ENCODE measurements at places on chromosomes 11 and 22.

GRCh38 chr22:49734882-49735281 is 92.8 kb downstream of the BRD1 start:
- no peak for DNase-seq

DNA sequence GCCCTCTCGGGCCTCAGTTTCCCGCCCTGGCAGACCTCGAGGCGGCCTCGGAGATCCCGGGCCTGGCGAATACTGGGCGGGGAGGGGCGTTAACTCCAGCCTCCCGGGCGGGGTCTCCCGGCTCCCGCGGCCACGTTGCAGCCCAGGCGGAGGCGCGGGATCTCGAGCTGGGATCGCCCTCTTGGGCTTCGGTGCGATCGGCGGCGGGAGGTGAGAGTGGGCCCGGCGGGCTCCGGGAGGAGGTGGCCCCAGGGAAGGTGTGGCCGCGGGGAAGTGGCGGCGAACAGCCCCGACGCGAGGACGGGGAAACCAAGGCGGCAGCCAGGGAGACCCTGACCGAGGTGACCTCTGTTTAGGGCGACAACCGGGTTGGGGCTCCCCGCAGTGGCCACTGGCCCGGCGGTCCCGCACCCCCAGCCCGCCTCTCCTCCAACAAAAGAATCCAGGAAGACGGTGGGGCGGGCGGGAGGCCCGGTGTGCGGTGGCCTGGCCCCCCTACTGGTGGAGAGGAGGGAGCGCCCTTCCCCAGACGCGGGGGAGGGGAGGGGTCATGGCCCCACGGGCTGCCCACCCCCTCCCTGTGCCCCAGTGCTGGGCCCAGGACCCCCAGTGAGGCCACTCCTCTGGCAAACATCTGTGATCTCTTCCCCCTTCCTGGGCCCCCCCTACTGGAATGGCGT is at the start of gene PHETA2:
TSS of gene PHETA2 (plus strand) at position 117 of the 680 bp plus-strand sequence. CDS start 3,046 bp downstream, outside the sequence.
- DNase-seq = peak; percentile 16

DNA sequence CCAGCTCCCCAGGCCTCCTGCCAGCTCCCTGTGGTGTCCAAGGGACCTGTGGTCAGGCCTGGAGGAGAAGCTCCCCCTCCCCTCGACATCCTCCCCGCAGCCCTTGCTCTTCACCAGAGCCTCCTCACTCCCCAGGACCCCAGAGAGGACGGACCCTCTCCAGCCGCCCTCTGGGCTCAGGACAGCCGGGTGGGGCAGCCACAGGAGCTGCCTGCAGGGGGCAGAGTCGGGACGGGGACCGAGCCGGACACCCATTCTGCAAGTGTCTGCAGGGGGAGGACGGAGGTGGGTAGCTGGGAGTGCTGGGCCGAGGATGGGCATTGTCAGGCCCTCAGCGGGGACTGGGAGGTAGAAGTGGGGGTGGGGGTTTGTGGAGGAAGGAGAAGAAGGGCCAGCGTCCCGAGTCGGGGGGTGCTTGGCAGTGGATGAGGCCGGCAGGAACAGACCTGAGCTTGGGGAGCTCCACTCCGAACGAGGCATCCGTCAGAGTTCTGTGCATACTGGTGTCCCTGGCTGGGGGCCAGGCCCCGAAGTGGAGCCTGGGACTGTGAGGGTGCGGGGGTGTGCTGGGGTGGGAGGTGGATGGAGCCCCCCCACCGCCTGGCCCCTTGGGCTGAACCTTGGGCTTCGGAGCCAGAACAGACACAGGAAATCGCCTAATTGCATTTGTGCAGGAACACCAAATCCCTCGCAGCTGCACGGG is 15.2 kb downstream of the PRR33 start:
- no peak for DNase-seq

DNA sequence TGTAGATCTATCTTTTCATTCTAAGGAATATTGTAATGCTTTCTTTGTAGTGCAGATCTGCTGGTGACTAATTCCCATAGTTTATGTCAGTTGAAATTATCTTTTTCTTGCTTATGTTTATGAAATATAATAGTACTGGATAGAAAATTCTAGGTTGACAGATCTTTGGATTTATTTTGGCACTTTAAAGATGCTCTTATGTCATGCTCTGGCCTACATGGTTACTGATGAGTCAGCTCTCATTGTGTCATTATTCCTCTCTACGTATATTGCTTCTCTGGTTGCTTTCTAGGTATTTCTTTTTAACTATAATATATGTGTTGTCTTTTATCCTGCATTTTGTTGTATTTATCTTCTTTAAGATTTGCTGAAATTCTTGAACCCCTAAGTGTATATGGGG is 955.5 kb upstream of the CHORDC1 start:
- DNase-seq = no peak

DNA sequence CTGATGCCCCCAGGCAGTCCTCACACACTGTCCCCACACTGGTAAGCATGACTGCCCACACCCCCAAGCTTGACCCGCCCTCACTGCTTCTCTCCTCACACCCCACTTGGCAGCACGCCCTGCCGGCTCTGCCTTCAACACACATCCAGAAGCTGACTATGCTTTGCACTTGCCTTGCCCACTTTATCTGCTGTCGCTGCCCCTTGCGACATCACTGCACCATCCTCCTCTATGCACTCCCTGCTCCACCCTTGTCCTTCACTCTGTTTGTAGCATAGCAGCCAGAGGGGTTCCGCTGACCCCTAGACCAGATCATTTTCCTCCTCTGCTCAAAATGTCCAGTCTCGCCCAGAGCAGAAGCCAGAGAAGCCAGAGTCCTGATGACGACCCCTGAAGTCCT is 25.3 kb upstream of the SLC25A1 start:
- no peak for DNase-seq

DNA sequence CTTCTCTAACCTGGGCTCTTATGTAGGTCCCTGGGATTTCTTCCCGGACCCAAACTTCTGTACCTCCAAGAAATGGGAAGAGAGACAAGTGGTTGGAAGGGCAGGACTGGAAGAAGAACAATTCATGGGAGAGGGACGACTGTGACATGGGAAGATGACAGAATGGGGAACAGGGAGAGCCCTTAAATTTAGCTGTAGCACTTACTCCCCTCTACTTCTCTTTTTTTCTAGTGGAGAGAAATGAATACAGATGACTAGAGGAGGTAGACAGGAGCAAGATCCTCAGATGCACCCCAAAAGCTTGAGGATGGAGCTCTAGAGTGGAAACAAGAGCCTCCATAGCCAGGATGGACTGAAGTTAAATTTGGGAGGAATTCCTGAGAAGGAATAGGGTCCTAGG is 2.3 kb downstream of the RHOG start:
- no peak for DNase-seq

DNA sequence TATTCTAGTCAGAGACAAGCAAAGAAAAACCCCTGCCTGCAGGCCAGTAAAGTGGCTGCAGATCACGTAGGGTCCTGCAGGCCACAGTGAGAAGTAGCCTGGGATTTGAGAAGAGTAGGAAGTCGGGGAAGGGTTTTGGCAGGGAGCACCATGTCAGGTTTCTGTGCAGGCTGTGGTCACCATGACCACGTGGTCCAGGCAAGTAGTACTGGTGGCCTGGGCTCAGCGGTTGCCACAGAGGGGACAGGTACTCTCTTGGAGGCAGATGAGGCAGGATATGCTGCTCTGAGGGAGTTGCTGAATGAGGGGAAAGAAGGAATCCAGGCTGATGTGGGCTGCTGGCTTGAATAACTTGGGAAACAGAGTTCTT is 46.5 kb downstream of the PISD start:
- DNase-seq = no peak

- DNase-seq = no peak
These were observed 42.4 kb upstream of the PRODH start for GRCh38 chr22:18978506-18978905.

GRCh38 chr11:12114193-12115033 is 4.0 kb downstream of the MICAL2 start:
- DNase-seq = no peak

GRCh38 chr11:59207988-59208451 is 4.7 kb downstream of the MPEG1 start:
- peak; percentile 27 for DNase-seq

DNA sequence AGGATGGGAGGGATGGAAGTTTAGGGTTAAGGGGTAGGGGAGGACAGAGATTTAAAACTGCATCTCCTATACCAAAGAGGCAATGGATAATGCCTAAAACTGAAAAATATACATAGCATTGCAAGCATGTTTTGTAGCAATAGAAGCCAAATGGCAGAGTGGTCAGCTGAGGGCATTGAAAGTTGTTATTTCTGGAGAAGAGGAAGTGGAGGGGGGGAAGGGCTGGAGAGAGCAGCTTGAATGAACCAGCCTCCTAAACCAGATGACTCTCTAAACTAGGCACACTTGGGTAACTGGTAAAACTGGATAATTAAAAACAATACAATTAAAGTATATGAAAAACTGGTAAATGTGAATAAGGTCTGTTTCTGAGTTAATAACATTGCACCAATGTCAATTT is 70.3 kb upstream of the TP53I11 start:
- DNase-seq = peak; percentile 14

DNA sequence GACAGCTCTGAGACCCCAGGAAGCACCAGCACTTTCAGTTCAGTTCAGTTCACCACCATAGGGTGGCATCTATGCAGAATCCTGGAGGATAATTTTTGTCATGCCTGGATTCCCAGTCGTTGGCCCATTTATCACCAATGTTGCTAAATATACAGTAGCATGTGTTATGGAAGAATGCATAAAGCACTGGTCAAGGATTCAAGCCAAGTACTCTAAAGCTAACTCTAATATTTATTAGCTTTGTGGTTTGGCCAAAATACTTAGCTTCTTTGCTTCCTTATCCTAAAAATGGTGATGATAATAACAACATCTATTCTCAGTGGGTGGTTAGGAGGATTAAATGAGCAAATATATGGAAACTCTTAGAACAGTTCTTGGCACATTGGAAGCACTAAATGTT is 294.7 kb upstream of the ZC3H12C start:
- DNase-seq = no peak

- no peak for DNase-seq
These were observed 32.9 kb downstream of the LIMK2 start for GRCh38 chr22:31244943-31245451.

- DNase-seq = no peak
These were observed 65.4 kb downstream of the LINC01488 start for GRCh38 chr11:69546735-69547370.

DNA sequence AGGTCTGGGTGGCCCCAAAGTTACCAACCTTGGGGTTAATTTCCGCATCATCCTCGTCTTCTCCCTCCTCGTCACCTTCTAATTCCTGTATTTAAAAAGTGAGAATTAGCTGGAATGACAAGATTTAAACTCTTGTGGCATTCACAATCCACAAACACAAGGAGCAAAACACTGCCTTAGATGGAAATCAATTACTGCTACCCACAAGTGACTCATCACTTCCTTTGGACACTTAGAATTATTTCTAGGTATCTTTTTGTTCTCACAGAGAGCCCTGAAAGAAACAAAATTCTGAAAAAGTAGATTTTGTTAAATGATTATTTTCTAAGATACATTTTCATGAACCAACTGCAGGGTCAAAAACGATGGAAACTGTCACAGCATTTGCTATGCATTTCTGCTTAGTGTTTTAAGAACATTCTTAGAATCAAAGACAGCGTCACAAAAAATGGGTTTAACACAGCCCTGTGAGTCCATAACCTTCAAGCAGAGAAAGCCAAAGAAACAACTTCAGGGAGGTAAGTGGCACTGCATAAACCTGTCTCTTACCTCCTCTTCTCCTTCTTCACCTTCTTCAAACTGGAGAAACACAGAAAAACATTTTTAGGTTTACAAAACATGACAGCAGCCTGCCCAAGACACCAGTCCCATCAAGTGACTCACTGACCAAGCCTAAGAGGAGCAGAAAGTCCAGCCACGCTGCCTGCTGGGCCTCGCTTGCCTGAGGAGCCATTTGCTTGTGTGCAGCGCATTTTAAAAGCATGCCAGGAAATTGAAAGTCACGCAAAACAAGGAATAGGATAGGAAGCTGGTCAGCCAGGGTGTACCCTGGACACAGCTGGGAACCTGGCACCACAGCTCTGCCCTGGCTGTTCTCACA is 22.3 kb upstream of the PHLDA2 start:
- no peak for DNase-seq

DNA sequence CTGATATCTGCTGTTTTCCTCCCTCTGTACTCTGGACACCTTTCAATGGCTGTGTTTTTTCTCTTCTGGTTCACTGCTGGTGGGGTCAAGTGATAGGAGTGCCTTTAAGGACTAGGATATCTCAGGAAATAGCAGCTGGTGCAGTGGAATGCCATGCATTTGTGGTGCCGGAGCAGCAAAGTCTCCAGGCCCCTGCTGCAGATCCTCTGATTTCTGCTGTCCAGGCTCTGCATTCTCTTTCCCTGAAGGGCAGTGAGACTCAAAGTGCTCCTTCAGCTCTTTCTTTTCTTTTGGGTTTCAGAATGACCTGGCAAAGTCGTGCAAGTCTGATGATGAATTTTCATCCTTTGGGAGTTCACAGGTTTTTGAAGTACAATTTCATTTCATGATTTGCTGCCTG is 774.3 kb downstream of the FAM181B start:
- no peak for DNase-seq

DNA sequence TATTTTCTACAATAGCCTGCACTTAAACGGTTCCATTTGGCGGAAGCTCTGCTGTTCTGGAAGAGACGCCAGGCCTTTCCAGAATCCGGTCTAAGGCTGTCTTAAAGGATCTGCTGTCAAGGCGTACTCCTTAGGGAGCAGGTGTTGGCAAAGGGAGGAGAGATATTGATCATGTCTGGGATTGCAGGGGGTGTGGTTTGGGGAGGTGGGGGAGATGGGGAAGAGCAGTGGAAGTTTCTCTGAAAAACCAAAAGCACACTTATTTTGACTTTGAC is 22.5 kb upstream of the WNT11 start:
- no peak for DNase-seq

- no peak for DNase-seq
These were observed 103.7 kb downstream of the SHANK2 start for GRCh38 chr11:71148716-71149115.

DNA sequence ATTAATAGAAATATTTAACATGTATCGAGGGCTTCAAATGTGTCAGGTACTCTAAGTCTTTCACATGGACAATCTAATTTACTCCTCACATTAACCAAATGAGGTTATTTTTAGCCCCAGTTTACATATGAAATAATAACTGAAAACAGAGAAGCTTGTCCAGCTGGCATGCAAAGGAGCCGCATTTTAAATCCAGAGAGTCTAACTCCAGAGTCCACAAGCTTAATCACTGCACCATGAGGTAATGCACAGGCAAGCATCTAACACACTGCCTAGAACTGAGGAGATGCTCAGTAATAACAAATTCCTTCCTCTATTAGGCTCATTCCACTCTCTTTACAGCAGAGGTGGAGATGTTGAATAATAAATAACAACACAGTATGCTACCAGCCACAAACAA is 165.7 kb upstream of the GUCY1A2 start:
- no peak for DNase-seq

DNA sequence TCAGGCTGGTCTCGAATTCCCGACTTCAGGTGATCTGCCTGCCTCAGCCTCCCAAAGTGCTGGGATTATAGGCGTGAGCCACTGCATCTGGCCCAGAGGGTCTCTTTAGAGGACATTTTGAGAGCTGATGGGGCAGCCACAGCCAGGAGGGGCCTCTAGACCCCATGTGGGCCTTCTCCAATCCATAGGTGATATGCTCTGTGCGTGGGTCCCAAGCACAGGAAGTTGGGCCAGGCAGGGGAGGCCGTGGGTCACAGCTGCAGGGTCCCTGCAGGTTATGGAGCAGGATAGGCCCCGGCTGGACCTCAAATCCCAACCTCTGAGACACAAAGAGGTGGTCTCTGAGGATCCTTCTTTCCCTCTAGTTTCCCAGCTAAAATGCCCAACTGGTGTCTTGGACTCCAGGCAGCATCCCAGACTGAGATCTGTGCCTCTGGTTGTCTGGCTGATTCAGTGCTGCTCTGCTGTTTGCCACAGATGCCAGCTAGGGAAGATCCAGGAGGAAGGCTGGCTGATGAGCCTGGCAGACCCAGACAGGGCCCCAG is 1.5 kb downstream of the LRRC75B start:
- DNase-seq = no peak

All from C1 segment of cervical spinal cord (tissue), 14 donors.